Activated T-cell treated with anti-CD3 and anti-CD28 coated beads for 1 hour (primary cell): ENCODE measurements at places on chromosomes 12 and 14.

DNA sequence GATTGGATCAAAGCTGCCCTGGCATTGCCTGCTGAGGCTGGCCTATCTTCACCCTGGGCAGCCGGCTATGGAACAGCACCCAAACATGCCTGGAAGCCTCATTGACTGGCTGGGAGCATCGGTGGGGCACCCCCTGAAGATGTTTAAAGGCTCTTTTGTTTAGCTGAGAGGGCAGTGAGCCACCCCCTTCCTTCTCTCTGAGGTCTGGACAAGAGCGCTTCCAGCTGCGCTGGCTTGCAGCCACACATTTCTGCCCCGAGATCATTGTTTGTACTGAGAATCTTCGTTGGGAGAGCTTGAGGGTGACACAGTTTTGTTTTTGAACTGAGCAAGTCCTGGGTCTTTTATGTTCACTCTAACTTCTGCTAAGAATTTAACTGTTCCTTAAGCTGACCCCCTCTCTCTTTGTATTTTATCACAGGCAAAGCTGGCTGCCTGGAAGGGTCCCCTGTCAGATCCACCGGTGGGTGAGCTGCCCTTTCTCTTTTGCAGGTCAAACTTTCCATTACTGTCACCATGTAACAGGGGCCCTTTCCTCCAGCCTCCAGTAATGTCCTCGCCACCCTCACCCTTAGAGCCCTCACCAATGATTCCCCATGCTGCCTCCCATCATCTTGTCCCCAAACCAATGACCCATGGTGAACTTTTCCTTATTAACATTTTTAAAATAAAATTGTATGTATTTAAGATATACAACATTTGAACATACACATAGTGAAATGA, 212.2 kb downstream of the KIF26A start:
- DNase-seq: no peak

GRCh38 chr14:70425354-70425753, 8.5 kb upstream of the SYNJ2BP start:
- DNase-seq: no peak

DNA sequence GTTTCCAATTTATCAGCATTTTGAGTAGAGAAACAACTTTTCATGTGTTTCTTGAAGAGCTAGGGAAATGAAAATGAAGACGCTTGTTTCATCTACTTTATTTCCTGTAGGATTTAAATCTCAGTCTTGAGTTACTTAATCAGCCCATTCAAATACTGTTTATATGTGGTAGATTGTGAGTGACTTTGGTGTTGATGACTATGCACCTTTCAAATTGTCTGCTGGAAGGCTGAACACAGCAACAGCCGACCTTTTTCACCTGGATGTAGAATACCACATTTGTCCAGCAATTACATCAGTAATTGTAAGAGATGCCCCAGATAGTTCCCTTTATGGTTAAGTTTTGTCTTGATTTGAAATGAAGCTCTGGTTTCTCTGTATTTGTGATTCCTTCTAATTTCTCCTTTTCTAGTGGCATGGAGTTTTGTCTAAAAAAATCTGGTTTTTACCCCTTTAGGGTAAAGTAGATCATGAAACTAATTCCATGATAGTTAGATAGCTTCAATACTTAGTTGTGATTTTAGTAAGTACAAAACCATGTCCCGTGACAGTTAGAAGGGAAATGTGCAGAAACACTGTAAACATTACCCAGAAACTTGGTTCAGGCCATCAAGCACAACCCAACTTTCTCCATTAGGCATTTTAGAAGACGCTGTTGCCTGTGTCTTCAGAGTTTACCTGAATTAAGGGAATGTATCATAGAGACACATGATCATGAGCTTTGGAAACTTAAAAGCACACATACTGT, 165.0 kb downstream of the SRGAP1 start:
- no peak for DNase-seq

- no peak for DNase-seq
These were observed 126.1 kb downstream of the SYT10 start for GRCh38 chr12:33313476-33313875.

DNA sequence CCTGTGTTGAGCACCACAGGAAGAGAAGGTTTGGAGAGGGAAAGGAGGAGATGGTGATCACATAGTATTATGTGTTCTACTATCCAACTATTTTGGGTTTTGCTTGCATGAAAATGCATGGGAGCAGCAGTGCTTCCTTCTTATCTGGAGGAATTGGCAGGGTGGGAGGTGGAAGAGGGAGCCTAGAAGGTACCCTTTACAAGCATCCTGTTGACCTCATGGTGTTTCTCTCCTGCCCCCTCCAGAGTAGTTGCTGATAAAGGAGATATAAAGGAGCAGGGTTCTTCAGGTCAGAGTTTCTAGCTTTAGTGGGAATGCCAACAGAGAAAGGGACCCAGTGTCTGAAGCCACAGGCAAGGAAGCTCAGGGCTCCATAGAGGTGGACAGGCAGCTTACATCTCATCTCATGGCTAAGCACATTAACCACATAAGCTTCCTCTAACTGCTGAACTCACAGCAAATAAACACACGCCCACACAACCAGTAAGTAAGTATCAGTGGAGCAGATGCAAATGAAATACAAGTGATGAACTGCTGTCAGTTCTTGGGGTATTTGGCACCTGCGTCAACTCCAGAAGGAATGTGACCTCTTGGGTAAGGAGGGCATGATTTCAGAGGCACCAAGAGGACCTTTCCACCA, 174.2 kb upstream of the SLC38A2 start:
- no peak for DNase-seq

- no peak for DNase-seq
These were observed 58.3 kb upstream of the OTOGL start for GRCh38 chr12:80041071-80041470.

- DNase-seq: no peak
These were observed 30.5 kb downstream of the TTC6 start for GRCh38 chr14:37625597-37626595.

GRCh38 chr12:8446642-8447547, 8.9 kb upstream of the CLEC6A start:
- no peak for DNase-seq
